Lung microvascular endothelial cell (primary cell): ENCODE measurements at places on chromosomes 7 and 10. TPM values are rescaled to one million over a fixed set of nuclear protein-coding genes. Genes with fewer than 3 reads are reported as not detected.

MUC3A gene
- not detected in 2 replicates for total RNA-seq

GRCh38 chr10:4638099-4638498 lies 187.9 kb upstream of the AKR1E2 start:
- no peak for DNase-seq

- DNase-seq: peak; percentile 89
These were observed 47.4 kb downstream of the DENND11 start for GRCh38 chr7:141654551-141654950.

DNA sequence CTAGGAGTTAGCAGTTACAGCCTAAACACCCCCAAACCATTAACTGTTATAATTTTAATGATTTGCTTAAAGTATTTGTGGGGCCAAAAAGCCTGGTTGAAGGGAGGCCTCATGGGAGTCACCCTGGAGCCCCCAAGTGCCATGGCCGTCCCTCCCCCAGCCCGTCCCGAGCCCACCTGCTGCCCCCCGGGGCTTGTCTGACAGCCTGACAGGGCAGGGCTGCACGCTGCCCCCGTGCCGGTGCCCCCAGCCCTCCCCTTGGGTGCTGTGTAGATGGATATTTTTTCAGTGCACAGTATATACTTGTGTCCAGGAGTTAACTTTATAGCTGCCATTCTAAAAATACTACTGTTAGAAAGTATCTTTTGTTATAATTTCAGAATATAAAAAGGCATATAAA lies 108.4 kb downstream of the CYTH3 start:
- no peak for DNase-seq

DNA sequence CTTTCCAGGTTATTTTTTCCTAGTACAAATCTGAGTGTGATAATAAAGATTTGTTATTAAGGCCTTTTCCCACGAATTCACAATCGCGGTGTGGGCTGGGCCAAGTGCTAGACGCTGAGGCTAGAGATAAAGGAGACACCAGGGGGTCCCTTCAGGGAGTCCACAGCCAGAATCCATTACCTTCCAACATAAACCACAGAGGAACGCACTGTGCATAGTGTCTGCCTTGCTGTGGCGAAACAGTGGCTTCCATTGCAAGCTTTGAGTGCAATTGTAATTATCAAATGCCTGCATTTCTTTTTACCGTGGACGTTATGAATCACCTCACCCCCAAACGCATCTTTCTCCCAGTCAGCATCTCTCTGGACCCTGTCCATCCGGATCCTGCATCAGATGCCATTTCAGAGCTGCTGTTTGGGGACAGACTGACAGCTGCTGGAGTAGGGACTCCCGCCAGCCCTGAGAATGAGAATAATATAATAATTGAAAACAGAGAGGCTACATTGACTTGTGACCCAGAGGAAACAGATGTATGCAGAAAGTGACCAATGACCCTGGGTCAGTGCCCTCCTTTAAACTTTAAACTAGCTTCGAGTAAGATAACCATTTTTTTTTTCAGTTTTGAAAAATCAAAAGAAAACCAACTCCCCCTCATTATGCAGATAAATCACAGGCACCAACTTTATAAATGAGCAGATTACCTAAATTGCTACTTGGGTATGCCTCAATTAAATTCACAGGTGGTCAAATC lies 456.2 kb upstream of the NRP1 start:
- no peak for DNase-seq

DNA sequence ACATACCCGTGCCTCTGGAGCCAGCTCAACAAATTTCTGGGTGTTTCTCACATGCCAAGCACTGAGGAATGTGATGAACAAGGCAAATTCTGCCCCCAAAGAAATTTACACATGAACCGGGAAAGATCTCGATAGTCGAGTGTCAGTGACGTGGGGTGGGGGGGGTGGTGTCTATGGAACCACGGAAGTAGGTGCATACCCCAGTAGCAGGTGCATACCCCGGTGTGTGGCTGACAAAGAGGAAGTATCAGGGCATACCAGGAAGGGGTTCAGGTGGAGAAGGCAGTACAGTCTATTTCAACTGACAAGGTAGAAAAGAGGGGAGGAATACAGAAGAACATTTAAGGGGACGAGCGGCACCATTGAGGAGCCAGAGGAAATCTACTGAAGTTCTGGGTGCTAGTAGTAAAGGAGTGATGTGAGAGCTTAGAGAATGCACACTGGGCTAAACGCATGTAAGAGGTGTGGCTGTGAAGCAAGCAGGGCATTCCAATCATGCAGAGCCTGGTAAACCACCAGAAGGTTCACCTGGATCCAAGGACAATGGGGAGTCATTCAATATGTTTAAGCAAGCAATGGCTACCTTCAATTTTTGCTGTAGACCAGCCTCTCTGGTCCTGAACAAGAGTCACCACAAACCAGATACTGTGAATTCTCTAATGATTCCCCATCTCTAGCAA lies 6.2 kb downstream of the CCDC6 start:
- DNase-seq: no peak

- no peak for DNase-seq
These were observed 599.2 kb upstream of the PCDH15 start for GRCh38 chr10:55400075-55400849.

GRCh38 chr7:133230591-133231194 lies 22.2 kb upstream of the EXOC4 start:
- peak; percentile 73 for DNase-seq

- no peak for DNase-seq
These were observed 35.8 kb downstream of the JAKMIP3 start for GRCh38 chr10:132101529-132101928.
